NCI-H82 (cell line): ENCODE measurements at places on chromosomes 16 and 17.

GRCh38 chr17:82380860-82381702, 9.5 kb downstream of the UTS2R start:
- DNase-seq: peak; percentile 36

DNA sequence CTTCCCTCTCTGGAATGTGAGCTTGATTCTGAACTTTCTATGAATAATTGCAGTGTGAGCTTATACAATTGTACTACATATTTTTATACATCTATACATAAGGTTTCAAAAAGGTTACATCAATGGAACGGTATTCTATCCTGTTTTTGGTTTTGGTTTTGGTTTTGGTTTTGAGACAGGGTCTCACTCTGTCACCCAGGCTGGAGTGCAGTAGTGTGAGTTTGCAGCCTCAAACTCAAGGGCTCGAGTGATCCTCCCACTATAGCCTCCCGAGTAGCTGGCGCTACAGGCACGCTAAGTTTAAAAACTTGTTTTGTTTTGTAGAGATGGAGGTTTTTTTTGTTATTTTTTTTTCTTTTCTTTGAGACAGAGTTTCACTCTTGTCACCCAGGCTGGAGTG, 1.1 kb downstream of the CTRB1 start:
- DNase-seq: no peak

- no peak for DNase-seq
These were observed 356.8 kb downstream of the SEC14L1 start for GRCh38 chr17:77497578-77497934.

GRCh38 chr17:194828-195602, 13.6 kb upstream of the DOC2B start:
- peak; percentile 31 for DNase-seq

- DNase-seq: no peak
These were observed 114.6 kb downstream of the ZNF18 start for GRCh38 chr17:11882716-11883115.

- DNase-seq: no peak
These were observed 41.9 kb downstream of the ZFHX3 start for GRCh38 chr16:73006026-73006425.

DNA sequence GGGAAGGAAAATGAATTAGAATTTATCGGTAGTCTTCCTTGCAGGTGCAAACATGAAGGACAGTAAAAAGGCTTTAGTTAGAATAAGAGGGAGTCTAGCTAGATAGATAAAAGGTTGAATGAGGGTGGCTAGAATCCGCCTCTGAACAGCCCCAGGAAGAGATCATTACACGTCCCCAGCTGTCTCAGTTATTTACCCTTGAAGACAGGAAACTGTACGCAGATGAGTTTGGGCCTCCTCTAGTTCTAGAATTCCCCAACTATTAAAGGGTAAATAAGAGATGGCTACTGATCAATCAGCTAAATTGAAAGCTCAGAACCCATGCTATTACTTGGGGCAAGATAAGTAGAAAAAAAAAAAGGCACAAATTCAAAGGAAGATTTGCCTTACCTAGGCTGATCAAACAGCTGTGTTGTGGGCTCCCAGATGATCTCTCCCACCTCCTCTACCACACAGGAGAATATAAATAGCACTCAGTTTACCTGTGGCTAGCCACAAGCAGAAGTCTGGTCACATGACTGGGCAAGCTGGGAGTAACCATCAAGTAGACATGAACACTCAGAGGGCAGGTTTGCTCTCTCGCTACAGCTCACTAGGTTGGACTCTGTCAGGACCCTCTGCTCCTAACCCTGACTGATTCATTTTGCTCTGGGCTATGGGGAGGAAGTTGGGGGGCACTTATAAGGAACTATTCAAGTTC, 17.0 kb downstream of the FAM117A start:
- no peak for DNase-seq

DNA sequence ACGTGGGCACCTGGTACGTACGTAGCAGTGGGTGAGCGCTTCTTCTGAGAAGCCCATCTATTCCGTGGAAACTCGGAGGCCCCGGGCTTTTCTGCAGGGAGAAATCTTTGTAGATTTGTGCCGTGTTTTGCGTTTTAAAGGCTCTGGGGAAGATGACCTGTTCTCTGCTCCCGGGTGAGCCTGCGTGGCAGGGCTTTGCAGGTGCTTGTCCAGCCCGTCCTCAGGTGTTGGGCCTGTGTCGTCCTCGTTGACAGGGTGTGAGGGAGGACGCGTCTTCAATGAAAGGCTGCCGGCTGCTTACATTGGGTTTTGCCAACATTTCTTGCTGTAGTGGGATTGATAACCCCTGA, 87.5 kb upstream of the ZNF750 start:
- DNase-seq: no peak

DNA sequence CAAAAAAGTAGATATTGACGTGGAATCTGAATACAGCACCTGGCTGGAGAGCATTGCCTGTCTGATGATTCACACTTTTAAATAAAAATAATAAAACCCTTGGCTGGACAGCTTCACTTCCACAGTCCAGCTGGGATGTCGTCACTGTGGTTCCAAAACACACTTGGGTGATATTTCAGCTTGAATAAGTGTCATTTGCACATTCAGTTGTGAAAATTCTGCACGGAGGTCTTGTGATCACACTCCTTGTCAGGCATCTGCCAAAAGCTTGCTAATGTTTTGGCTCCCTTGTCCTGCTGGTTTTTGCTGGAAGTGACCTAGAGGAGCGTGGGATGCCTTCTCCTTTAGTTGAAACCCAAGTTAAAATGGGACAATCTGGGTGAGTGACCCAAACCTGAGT, 60.7 kb downstream of the PCTP start:
- DNase-seq: no peak

GRCh38 chr17:514584-514983, 162.0 kb upstream of the RPH3AL start:
- DNase-seq: no peak

- DNase-seq: no peak
These were observed 145.6 kb downstream of the AATF start for GRCh38 chr17:37094391-37094790.

DNA sequence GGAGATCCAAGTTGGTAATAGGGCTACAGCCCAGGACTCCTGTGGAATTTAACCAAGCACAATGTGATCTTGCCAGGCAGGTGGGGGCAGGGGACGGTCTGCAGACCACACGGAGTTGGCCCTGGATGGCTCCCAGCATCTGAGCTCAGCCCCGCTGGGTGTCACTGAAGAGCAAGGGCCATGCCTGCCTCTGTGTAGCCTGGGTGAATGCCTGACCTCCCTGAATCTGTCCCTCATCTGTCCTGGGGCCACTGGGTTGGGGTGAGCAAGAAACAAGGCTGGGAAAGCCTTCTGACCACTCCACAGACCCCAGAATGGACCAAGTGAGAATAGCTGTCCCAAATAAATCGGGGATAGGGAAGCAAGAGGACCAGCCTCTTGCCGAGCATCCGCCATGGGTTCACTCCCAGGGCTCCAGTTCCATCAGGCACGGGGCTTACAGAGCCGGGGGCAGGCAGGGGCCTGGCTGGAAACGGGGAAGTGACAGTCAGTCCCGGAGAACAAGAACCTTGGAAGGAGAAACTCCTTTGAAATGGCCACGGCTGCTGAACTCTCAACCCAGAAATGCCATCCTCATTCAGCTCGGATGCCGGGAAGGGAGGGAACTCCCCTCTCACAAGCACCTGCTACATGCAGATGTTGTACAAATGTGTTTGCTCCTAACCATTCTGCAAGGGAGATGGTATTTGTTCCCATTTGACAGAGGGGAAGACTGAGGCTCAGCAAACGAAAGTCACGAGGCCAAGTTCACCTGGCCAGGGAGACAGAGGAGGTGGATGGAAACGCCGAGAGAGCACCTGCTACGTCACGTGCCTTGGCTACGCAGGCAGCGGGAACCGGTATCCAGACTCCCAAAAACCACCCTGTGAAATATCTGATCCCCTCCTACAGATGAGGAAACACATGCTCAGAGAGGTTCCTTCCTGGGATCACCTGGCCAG, 50.0 kb downstream of the RMI2 start:
- DNase-seq: no peak

DNA sequence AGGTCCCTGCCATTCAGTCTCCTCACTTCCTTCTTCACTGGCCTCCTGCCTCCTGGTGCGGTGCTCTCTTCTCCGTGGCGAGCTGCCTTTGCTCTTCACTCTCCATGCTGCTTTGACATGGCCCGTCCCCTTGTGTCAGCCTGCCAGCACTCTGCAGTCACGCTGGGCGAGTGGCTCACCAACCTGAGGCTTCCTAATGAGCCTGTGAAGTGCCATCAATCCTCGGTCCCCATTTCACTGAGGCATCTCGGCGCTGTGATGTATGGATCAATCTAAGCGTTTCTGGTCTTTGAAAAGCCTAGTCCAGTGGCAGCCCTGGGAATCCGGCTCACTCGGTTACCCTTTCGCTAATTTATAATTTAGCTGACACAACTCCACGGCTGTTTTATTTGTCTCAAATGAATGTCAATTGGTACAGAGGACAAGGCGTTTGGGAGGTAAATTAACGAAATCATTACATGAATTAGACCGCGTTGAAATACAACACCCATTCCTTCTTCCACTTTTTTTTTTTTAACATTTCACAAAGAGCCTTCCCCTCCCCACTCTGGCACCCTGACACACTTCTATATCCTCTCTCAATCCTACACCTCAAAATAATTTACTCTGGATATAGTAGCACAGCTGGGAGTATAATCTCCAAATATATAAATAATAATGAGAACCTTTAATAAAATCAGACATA, 610.7 kb downstream of the TMEM114 start:
- no peak for DNase-seq

DNA sequence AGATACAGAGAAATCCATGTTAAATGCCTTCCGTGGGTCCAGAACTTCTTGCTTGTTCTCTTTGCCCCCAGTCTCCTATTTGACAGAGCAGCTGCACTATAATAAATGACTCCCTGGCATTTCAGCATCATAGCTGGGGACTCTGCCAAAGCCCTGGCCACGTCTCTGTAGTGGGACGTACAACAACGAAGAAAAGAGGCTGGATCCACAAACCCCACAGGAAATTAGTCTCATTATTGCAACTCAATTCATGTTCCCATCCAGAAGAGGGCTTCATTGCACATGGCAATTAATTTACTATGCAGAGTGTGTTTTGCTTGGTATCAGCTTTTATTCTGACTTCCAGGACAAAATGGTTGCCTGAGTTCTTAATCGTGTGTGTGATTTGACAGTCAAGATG, 121.3 kb downstream of the CDH13 start:
- no peak for DNase-seq

- no peak for DNase-seq
These were observed 23.9 kb downstream of the HSD11B2 start for GRCh38 chr16:67454852-67455251.

DNA sequence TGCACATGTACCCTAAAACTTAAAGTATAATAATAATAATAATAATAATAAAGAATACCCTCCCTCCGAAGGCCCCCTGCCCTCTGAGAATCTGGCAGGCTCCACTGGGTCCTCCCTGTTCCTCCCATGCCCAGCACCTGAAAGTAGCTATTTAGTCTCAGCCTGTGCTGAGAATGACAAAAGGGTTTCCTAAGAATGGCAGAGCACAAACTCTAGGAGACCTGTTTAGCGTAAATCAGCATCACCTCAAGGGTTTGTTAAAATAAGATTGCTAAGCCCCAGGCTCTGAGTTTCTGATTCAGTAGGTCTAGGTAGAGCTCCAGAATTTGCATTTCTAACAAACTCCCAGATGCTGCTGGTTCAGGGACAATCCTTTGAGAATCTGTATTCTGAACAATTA, 606.8 kb upstream of the CDH11 start:
- DNase-seq: no peak

GRCh38 chr16:4382795-4383357, 11.2 kb downstream of the VASN start:
- DNase-seq: no peak

- no peak for DNase-seq
These were observed 4.6 kb upstream of the KCNJ12 start for GRCh38 chr17:21371511-21372081.

GRCh38 chr17:59746849-59747445, 39.5 kb downstream of the VMP1 start:
- DNase-seq: peak; percentile 41

- DNase-seq: no peak
These were observed 544 bp downstream of the CYB561 start for GRCh38 chr17:63445571-63445953.

DNA sequence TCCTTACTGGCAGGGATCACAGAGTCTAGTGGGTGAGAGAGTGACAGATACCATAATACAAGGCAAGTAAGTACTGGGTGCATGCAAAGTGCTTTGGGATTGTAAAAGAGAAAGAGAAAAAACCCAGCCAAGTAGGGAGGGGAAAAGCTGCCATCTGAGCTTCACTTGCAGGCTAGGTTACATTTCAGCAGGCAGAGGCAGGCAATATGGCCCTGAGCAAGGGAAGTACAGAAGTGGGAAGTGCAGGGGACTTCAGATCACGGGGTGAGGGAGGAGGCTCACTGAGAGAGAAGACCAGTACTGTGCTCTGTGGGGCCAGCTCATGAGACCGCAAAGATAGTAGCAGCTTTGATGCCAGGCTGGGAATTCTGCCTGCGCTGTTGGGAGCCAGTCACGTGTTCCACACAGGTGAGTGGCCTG, 230.6 kb downstream of the MSI2 start:
- DNase-seq: no peak

DNA sequence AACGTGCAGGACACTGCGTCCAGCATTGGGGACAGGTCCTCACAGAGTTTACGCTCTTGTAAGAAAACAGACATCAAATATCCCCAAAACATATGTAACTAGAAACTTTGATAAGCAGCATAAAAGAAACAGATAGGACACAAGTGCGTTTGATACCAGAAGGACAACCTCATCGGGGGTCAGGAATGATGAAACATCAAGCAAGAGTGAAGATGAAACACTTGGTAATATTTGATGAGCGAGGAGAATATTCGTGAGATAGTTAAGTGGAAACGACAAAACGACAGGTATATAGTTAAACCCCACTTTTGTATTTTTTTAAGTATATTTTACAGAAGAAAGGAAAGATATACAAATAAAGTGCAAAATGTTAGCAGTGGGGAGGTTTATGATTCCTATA, 55.9 kb downstream of the NXN start:
- DNase-seq: no peak

- no peak for DNase-seq
These were observed 1.3 kb upstream of the RILP start for GRCh38 chr17:1650731-1651558.

DNA sequence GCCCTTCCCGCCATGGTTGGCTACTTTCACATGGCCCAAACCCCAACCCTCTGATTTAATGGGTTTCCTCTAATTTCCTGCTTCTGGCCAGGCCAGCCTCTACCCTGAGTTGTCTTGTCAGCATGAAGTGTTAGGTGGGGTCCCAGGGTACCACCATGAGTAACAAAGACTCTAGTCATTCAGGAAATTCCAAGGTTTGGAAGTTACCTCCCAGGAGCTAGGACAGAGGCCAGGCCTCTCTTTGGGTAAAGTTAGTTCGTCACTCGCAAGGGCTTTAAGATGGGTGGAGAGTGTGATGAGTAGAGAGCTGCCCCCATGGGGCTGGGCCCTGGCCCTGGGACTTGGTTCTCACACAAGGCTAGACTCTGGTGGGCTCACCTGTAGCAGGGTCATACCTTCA, 54.6 kb downstream of the PLD6 start:
- no peak for DNase-seq
